ENCODE measurements at places on chromosomes 2 and 18.

- DNase-seq: no peak
Measured at GRCh38 chr2:131584380-131584779, 56.7 kb downstream of the CCDC74A start.

- DNase-seq: no peak
Measured at GRCh38 chr2:186485576-186485870, 537 bp upstream of the ZC3H15 start.

DNA sequence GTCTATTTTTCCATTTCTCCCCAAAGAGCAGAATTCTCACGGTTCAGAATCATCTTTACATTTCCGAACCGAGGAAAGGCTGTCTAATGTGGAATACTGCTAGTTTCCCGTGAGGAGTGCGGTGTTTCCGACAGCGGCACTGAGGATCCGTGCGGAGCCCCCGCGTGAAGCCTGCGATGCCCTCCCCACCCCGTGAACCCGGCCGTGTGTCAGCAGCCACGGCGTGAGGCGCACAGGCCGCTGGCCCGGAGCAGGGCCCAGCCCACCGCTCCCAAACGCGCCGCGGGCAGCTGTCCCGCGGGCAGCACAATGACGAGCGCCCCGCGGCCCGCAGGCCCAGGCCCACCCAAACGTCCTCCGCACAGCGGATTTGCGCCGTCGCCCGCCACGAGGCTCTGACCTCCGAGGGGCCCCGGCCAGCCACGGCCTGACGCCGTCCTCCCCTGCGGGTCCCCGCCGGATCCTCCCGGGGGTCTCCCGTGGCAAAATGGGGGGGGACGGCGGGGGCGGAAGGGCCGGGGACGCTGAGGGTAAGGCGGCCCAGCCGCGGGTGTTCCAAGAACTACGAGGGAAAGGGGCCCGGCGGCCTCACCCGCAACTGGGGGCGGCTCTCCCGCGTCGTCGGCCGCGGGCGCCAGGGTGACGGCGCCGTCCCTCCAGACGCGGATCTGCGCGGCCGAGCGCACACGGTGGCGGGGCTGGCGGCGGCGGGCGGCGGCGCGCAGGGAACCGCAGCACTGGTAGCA, 796 bp downstream of the SPIRE1 start:
- no peak for DNase-seq

DNA sequence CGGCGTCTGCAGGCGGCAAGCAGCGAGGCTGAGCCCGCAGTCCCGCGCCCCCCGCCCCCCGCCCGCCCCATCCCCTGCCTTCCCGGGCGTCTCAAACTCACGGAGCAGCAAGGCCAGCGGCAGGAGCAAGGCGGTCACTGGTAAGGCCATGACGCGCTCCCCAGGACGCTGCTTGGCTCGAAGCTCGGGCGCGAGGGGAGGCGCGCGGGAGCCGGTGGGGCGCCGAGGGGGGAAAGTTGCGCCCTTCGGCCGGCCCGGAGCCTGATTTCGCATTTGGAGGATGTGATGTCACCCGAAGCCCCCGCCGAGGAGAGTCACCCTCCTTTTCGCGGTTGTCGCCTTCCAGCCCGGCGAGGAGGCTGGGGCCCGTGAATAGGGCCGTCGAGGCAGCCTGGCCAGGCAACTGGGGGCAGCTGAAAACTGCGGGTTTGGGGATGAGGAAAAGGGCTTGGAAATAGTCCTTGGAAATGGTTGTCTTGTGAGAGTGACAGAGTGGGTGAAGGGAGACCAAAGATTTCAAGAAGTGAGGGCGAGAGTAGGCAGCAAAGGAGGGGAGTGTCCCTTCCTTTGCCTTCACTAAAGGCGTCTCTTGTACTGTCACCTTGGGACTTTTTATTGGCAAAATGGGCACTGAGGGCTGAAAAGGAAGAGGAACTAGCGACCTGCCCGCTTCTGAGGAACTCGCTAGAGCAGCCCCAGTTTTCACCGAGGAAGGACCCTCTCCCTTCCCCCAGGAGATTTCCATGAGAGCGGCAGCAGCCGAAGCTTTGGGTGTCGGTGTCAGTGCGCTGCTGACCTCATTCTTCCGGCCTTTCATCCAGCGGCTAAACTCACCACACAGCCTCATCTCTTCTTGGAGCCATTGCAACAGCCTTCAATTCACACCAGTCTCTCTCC, at the start of gene CD8A:
CD8A (minus strand) TSS at position 238 of the 897 bp plus-strand sequence; CDS start at position 150, 88 bp downstream.
- DNase-seq: no peak

GRCh38 chr2:109108740-109109139, 20.3 kb upstream of the SH3RF3 start:
- DNase-seq: no peak

DNA sequence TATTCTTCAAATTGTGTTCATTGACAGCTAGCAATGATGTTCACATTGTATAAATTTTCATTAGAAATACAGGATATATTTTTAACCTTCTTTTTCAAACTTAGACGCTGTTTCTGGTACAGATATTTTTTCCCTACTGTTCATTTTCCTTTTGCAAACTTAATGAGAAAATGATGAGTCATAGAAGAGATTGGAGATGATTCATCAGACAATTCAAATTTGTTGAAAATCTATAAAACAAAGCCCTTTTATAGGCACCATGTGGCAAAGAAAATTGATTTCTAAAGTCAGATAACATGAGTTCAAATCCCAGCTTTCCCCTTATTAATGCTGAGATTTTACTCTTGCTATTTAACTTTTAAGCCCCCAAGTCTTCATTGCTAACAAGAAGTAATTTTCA, 728.8 kb upstream of the DDX18 start:
- DNase-seq: no peak

DNA sequence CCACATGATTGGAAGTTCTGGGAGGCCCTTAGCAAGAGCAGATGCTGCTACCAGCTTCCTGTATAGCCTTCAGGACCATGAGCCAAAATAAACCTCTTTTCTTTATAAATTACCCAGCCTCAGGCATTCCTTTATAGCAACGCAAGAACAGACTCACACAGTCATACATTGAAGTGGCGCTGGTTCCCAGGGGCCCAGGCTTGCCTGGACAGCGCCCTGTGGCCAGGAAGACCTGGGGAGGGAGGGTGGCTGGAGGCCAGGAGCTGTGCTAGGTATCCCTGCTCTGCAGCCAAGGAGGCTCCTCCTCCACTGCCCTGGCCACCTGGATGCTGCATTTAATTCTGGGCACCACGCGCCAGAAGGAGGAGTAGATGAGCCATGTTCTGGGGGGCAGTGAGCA, 98.1 kb downstream of the AGAP1 start:
- no peak for DNase-seq

GRCh38 chr2:119102964-119103363, 55.6 kb downstream of the C1QL2 start:
- DNase-seq: no peak

GRCh38 chr18:29496152-29496680, 1319.3 kb upstream of the CDH2 start:
- DNase-seq: no peak
